CD8-positive, alpha-beta T cell (primary cell): ENCODE measurements at places on chromosomes 3 and 15. TPM values are rescaled to one million over a fixed set of nuclear protein-coding genes. Genes with fewer than 3 reads are reported as not detected.

GRCh38 chr15:97993310-97993738 lies 32.8 kb downstream of the ARRDC4 start:
- no peak for DNase-seq

DNA sequence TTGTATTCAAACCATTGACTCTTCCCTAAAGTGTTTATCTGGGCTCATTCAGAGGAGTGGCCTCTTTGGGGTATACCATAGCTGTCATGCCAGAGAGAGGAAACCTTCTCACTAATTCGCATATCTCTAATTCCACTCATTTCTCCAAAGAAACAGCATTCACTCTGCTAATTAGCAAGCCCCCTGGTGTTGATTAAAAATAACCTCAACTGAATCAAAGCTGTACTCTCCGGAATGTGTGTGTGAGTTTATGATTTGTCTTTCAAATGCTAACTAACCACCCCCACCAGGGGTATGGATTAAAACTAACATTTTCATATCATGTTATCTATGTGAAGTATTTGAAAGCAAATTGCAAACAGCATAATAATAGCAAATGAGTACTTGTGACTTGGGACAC lies 45.5 kb downstream of the PAQR5 start:
- no peak for DNase-seq

- no peak for DNase-seq
Observed at GRCh38 chr3:31225923-31226322, 306.8 kb upstream of the STT3B start.

Gene SPRED1
- 0.05 TPM for total RNA-seq
